Stimulated activated CD4-positive, alpha-beta T cell treated with anti-CD3 and anti-CD28 coated beads, TNF-alpha, amount 100 ng/mL, for 48 hours (primary cell): ENCODE measurements at places on chromosomes 13 and 19.

DNA sequence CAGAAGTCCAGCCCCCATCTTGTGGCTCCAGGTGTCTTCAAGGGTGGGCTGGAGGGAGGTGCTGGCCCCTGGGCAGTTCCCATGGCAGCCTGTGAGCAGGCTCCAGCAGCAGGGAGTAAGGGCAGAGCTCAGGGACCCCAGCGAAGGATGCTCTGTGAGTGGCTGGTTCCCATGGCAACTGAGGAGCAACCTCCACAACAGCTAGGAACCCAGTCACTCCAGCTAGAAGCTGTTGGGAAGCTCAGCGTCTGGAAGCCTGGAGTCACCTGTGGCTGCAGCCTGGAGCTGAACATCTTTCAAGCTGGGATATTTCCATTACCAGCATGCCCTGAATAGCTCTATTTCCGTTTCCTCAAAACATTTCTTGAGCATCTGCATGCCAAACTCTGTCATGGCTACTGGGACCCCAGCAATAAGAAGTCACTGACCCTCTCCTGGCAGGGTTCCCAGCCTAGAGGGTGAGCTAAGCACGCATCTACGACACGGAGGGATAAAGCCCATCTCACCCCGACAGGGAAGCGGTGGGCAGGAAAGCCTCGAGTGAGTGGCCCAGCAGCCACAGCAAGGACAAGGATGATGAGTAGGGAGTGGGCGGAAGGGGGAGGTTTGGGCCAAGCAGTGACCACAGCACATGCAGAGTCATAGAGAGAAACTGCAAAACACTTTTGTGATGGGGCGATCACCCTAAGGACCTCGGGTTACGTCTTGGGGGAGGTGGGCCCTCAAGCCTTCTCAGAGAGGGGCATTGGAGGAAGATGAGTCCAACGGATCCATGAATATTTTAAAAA lies 52.6 kb downstream of the ALOX5AP start:
- DNase-seq = no peak

- DNase-seq = no peak
Observed at GRCh38 chr13:45691667-45692066, 10.5 kb upstream of the CBY2 start.

DNA sequence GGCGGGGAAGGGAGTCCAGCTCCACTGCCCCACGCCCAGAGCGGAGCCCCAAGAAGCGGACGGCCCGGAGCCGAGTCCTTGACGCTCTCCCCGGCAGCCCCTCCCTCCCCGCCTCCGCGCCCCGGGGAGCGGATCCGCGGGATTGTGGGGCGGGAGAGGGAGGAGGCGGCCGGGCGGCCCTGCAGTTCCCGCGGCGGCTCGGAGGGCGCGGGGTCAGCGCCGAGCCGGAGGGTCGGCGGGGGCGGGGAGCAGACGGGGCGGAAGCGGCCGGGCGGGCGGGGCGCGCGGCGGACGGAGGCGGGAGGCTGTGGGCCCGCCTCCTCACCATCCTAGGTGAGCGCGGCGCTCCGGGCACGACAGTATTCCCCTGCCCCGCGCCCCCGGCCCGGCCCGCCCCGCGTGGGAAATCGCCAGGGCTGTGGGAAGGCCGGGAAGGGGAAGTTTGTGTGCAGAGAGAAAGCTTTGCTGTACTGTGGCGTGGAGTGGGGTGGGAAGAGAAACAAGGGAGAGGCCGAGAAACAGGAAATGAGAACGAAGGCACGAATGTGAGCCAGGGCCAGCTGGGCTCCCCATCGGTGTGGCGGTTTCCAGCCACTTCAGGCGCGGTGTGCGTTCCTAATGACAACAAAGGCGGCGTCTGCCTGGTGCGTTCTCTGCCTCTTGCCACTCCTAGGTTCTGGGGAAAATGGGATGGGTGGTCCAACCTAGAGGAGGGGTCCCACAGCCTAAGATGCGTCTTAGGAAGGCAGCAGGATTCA lies 1.3 kb upstream of the KLF12 start:
- DNase-seq = peak; percentile 68

DNA sequence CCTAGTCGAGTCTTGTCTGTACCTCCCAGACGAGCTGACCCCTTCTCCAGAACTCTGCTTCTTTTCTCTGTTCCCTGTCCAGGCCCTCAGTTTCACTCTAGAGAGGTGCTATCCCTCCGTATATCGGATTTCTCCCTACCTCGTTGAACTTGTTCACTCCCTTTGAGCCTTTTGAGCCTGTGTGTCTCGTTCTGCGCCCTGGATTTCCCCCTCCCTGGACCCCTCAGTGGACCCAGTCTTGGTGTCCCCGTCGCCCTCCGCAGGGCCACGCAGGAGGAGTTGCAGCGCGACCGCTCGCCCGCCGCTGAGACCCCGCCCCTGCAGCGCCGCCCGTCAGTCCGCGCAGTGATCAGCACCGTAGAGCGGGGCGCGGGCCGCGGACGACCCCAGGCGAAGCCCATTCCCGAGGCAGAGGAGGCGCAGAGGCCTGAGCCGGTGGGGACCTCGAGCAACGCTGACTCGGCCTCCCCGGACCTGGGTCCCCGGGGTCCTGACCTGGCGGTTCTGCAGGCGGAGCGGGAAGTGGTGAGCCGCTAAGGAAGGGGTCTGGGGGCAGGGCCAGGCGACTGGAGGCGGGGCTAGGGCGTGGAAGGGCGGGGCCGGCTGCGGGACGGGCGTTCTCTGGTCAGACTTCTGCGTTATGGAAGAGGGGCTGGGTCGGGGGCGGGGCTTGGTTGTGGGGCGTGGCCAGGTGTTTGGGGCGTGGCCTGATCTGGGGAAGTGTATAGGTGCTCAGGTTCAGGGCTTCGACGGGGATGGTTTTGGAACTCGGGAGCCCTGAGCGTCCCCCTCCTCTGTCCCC lies 5.5 kb downstream of the EPS8L1 start:
- DNase-seq = peak; percentile 82

DNA sequence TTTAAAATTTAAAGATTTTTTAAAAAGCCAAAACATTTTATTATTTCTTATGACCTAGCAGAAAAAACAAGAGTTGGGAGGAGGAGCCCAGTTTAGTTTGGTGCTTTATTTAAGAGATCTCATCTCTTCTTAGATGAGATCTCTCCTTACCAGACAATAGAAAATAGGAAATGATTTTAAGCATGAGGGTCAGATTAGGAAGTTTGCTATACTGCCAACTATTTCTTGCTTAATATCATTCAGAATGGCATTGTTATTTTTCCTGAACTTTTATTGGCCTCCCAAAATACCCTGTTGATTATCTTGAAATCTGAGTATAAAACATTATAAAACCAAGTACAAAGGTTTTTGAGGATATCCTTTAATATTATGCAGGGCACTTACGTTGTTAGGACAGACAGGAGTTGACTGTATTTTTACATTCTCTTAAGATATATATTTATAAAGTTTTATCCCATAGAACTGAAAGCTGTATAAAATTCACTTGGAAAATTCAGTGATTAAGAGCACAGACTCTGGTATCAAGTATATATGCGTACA lies 56.1 kb downstream of the DNAJC15 start:
- no peak for DNase-seq

- no peak for DNase-seq
Observed at GRCh38 chr13:27970382-27971235, 1.5 kb upstream of the CDX2 start.

- peak; percentile 75 for DNase-seq
Observed at GRCh38 chr13:112688560-112689302, 1.1 kb upstream of the ATP11A start.

DNA sequence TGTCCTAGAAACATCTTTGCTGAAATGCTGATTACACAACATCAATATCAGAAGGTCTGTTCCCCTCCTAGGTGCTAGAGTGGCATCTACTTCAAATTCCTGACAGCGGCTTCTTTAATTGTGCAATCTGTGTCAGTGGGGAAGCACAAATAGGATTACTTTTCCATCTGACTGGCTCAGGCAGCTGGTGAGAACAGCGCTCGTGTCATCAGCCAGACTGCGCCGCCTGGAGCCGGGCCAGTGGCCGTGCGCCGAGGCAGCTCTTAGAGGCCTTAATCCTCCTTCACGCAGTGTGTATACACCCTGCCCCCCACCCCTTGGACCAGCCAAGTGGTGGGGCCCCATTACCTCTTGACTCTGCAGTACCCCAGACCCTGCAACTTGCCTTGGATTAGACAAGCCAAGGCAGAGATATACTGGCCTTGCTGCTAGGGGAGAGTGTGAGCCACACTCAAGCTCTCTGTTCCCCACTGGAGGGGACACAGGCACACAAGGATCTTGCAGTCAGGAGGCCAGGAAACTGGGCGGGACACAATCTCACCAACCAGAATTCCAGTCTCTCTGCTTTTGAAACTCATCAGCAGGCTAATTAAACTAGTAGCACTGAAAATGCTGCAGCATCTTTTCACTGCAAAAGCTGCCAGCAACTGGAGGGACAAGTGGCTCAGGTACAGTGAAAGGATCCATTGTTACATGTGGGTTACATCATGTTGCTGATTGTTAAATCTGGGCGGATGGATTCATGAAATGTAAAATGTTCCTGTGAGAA lies 48.9 kb upstream of the EPHX3 start:
- no peak for DNase-seq

DNA sequence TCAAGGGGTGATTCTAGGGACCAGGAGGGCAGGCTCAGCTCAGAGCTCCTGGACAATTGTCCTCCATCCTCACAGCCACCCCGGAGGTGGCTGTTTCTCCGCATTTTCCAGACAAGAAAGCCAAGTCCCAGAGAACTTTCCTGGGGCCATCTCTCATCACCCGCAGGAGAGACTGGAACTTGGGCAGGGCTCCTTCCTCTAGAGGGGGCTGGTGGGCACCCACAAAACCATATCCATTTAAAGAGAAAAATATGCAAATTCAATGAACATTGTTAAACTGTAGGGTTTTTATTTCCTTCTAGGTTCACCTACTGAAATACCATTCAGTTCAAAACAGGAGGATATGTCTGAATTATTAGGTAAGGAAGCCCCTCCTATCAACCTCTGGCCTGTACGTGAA lies 16.6 kb downstream of the SPACA7 start:
- no peak for DNase-seq

DNA sequence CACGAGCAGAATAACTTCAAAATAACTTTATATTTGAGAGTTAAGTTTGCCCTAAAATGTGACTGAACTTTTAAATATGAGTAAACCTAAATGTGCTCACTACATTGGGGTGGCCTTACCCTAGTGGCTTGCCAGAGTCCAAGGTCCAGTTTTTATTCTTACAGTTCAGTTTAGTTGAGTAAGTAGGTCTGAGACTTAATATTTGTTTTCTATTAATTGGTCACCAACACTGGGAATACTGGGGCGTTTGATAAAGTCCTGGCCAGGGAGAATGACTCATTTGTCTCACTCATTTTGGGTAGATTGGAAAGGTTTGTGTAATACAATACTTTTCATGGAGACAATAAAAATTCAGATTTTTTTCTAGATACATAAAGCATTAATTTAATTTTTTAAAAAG lies 127.8 kb upstream of the SPATA13 start:
- DNase-seq = no peak

GRCh38 chr19:58042495-58043340 lies 8.9 kb downstream of the ZSCAN1 start:
- DNase-seq = no peak

DNA sequence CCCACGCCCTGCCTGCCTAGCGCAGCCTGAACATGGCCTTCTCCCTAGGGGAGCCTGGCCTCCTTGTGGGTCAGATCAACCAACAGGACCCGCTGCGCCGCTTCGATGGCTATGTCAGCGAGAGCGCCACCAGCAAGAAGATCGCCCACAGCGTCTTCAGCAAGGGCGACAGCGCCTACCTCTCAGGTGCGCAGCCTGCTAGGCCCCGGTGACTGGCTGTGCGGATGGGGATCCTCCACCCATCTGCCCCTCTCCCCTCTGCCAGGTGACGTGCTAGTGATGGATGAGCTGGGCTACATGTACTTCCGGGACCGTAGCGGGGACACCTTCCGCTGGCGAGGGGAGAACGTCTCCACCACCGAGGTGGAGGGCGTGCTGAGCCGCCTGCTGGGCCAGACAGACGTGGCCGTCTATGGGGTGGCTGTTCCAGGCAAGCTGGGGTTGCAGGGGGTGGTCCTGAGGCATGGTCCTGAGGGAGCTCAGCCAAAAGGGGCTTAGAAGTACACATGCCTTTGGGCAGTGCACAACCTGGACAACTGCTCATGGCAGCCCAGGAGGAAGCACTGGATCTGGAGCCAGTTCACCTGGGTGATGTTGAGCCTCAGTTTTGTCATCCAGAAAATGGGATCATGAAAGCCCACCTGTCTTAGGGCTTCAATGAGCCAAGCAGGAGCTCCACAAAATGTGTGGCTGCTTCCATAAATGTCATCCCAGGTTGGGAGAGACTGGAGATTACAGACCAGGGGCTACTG lies 10.8 kb upstream of the PGLS start:
- DNase-seq = no peak

GRCh38 chr13:43631106-43631505 lies 155.7 kb downstream of the ENOX1 start:
- no peak for DNase-seq

GRCh38 chr19:41234512-41235168 lies 15.6 kb downstream of the AXL start:
- no peak for DNase-seq

DNA sequence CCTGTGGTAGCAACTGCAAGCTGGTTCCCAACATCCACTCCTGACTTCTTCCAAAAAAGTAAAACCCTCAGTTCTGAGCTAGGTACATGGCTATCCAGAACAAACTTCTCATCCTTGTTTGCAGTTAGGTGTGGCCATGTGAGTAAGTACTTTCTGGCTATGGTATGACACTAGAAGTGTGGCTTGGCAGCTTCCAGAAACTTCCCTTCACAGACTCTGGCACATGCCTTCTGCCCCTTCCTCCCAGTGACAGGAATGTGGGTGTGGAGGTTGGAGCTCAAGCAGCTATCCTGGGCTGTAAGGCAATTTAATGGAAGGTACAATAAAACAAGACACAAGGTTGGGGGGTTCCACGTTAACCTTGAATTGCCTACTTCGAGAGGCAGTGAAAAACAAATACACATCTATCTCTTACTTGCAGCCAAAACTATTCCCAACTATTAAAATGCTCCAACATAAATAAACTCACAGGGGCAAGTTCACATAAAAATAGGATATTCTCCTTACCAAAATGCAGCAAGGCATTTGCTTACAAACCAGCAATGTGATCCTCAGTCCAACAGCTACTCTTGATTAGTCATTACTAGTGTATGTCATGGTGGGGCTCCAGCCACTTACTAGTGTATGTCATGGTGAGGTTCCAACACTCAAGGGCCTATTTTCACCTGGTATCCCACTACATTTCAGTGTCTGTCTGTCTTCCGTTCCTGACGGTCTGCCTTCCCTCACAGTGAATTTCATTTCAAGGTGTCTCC lies 3.1 kb downstream of the SMG9 start:
- DNase-seq = no peak

DNA sequence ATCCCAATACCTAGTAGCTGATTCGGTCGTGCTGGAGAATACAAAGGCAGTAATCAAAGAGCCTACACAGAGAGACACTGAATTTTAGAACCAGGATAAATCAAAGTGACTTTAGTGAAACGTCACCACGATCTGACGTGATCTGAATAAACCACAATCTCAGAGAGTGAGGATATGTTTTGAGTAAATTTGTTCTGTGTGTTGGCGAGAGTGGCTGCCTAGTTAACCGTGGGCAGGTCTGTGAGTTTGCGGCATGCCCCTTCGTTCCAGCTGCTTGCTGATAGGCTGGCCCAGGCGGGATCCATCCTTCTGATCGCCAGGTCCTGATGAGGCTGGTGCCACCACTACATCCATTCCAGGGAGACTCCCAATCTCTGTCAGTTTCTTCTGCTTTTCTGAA lies 40.4 kb downstream of the LRCH1 start:
- DNase-seq = peak; percentile 20
